Activated effector memory CD4-positive, alpha-beta T cell treated with Interleukin-2 at 50 U/mL for 16 hours (primary cell): ENCODE measurements at places on chromosomes 1 and 21.
A peak's percentile ranks its signal among the peaks of the same experiment; 100 is the strongest.

DNA sequence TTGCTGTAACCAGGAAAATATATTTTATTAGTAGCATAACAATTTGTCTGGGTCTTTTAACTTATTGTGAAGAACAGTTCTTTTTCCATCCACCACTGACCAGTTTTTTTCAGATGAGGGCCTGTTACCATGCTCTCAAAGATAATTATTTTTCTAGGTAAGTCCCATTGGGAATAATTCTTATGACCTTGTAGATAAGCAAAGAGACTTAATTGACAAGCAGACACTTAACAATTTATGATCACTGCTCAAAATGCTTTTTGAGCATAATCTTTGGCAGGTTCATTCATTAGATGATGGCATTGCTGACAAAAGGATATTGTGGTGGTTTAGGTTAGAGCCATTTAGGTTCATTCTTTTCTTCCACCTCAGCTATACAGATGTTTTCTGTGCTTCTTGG, 6.6 kb downstream of the SNX27 start:
- DNase-seq, result no peak

GRCh38 chr21:14548779-14549178, 2.7 kb upstream of the SAMSN1 start:
- no peak for DNase-seq

GRCh38 chr1:33610391-33610790, 137.9 kb downstream of the ZSCAN20 start:
- no peak for DNase-seq

GRCh38 chr1:209675565-209676154, 448 bp downstream of the G0S2 start:
- DNase-seq, result no peak

DNA sequence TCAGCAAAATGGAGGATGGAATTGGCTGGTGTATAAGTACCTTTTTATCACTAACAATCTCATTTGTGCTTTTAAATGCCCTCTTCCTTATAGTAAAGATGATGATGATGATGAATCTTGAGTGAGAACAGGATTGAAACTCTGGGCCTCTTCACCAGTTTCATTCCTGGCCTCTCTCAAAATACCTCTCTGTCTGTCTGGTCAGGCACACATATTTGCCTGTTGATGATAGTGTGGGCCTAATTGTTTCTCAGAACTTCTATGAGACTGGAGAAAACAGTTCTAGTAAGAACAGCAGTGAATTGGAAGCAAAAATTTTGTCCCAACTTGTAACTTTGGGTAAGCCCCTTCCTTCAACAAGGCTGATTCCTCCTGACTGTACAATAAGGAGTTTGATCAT, 94.4 kb upstream of the RGS4 start:
- no peak for DNase-seq

GRCh38 chr1:167412920-167413319, 105.4 kb downstream of the CD247 start:
- DNase-seq, result no peak

- no peak for DNase-seq
These were observed at the start of gene LAMC1 for GRCh38 chr1:183023146-183023600. TSS of gene LAMC1 (plus strand) at chr1:183023420. CDS start at chr1:183023717, 297 bp downstream.

GRCh38 chr1:169070958-169071357, 35.5 kb upstream of the ATP1B1 start:
- DNase-seq, result no peak

- no peak for DNase-seq
These were observed 82.1 kb downstream of the PTPN14 start for GRCh38 chr1:214469290-214469689.

DNA sequence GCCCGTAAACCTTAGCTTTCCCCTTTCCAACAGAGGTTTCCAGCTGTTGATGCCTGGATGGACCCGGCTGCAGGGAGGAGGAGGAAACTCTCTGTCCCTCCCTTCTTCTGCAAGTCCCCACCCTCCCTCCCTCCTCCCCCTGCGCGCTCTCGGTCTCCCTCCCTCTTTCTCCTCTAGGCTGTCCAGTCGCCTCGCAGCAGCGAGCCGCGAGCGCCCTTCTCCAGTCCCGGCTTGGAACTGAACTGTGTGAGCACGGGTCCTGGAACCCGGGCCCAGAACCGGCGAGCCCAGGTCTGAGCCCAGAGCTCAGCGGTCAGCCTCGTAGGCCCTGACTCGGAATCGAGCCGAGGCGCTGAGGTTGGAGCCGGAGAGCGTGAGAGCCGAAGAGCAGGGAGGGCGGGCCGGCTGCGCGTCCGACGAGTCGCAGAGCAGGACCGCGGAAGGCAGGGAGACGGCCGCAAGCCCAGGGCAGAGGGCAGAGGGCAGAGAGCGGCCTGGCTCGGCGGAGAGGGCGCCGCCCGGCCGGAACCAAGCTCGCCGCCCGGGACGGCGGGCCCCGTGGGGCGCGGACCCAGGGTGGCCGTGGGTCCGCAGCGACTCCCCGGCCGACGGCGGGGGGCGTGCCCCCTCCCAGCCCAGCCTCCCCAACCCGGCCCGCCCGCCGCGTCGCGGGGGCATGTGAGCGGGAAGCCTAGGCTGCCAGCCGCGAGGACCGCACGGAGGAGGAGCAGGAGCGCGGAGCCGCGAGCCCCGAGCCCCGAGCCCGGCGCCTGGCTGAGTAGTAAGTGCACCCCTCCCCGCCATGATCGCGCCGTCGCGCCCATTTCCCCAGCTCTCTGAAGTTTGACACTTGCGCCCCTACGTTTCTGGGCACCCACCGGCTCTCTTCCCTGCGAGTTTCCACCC, at the start of gene SOX13:
TSS of gene SOX13 (plus strand) at position 185 of the 906 bp plus-strand sequence. CDS start 39,801 bp downstream, outside the sequence.
- no peak for DNase-seq

DNA sequence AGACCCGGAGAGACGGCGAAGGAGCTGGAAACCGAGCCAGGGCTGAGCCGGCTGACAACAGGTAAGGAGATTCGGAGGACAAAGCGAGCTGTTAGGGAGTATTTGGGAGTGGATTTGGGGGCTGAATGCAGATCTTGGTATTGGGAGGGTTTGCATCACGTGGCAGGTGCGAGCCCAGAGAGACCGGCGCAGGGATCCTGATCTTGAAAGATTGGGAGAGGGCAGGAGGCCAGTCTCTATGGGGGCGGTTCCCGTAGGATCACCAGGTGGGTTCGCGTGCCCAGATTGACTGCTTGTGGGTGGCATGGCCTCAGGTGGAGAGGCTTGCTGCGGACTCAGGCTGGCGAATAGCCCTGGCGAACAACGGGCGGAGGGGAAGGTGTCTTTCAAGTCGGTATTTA, 204 bp downstream of the CIART start:
- no peak for DNase-seq

GRCh38 chr1:37070126-37070525, 35.8 kb upstream of the GRIK3 start:
- DNase-seq, result no peak

- no peak for DNase-seq
These were observed 6.8 kb downstream of the TENT5B start for GRCh38 chr1:27005648-27006496.

DNA sequence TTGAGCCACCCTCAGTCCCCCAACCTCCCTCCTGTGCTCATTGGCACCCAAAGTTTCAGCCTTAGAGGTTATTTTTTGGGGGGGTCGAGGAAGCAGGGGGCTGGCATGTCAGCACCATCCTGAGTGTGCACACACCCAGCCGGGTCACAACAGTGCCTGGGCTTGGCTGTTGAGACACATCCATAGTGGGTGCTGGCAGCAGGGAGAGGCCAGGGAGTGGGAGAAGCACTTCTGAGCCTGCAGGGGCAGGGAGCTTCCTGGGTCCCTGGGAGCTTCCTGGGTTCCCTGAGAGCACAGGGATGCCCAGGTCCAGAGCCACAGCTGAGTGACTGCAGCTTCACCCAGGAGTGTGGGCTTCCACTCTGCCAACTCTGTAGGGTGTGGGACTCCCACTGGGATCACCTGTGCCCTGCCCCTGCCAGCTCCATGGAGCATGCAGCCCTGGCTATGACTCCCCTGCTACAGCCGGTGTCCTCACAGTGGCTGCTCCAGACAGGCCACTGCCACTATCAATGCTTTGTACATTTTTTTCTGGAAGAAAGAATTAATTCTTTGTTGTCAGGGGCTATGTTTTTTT, 240.4 kb downstream of the PTGER3 start:
- DNase-seq, result no peak

GRCh38 chr1:205396967-205397616, 24.8 kb downstream of the LEMD1 start:
- no peak for DNase-seq

GRCh38 chr21:42219606-42220137, 732 bp downstream of the ABCG1 start:
- DNase-seq, result peak; percentile 9

DNA sequence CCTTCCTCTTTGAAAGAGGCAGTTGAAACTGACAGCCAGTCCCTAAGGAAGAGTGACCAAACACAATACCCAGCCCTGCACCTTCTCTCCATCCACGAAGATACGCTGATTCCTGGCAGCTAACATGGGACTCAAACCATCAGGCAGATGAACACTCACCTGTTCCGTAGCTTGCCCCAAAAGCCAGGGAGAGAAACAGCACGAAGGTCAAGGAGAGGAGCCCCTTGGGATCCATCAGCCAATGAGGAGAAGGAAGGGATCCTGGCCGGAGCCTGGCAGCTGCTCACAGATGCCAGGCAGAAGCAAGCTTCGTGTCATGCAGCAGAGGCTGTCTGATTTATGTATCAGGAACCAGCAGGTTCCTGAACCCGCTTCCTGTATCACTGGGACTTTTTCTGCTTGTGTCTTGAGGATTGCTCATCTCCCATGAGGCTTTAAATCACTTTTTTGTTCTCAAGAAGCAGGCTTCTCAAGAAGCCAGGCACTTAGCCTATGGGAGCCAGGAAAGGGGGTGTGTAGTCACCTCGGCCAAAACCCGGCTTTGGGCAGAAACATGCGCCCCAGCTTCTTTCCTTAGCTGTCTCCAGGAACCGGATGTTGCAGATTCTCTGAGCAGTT, at the start of gene SLAMF1:
TSS of gene SLAMF1 (minus strand) at position 334 of the 618 bp plus-strand sequence. CDS start at position 235, 99 bp downstream.
- no peak for DNase-seq

DNA sequence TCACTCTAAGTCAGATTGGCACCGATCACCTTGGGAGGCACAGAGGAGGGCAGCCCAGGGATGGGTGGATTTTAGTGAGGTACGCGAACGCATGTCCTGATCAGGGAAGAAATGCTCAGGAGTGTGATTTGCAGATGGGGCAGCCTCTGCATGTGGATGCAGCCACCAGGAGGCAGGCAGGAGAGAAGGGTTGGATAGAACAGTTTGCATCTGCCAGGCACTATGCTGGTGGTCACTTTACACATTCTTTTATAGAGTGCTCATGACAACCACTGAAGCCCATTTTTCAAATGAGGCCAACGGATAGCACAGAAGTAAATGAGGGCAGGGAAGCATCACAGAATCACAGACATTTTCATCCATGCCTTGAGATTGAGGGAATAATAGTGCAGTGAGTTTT, 5.7 kb downstream of the LAMB3 start:
- no peak for DNase-seq

DNA sequence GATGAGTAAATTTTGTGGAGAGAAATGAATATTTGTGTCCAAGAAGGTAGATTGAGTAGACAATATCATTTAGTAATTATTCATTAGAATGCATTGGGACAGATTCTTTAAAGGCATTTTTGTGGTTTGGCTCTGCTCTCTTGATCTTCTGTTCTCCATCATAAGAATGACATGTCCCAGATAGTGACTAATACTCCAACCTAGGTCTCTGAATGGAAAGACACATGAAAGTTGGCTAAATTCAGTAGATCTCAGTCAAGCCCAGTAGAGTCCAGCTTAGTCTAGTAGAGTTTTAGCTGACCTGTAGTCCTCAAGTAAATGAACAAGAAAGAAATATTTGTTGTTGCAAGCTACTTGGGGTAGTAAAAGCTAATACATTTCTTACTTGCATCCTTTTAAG, 61.8 kb upstream of the DNAH14 start:
- DNase-seq, result no peak

GRCh38 chr21:34129039-34129891, 55.9 kb downstream of the MRPS6 start:
- DNase-seq, result peak; percentile 23

GRCh38 chr21:41827951-41828883, 50.9 kb downstream of the PRDM15 start:
- no peak for DNase-seq

GRCh38 chr1:192986110-192986747, 72.9 kb downstream of the UCHL5 start:
- DNase-seq, result no peak
